ENCODE measurements at places on chromosomes 3 and 15.

- no peak for DNase-seq
Observed at GRCh38 chr3:24006-24405, 172.6 kb upstream of the CHL1 start.

- DNase-seq, result no peak
Observed at GRCh38 chr3:127764301-127764700, 58.0 kb downstream of the MGLL start.

DNA sequence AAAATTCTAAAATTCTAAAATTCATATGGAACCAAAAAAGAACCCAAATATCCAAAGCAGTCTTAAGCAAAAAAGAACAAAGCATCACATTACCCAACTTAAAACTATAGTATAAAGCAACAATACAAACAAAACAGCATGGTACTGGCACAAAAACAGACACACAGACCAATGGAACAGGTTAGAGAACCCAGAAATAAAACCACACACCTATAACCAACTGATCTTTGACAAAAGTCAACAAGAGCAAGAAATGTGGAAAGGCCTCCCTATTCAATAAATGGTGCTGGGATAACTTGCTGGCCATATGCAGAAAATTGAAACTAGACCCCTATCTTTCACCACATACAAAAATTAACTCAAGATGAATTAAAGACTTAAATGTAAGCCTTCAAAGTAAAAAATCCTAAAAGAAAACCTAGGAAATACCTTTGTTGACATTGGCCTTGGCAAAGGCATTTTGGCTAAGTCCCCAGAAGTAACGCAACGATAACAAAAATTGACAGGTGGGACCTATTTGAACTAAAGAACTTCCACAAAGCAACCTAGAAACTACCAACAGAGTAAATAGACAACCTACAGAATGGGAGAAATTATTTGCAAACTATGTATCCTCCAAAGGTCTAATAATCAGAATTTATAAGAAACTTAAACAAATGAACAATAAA is 56.9 kb downstream of the TTBK2 start:
- no peak for DNase-seq

DNA sequence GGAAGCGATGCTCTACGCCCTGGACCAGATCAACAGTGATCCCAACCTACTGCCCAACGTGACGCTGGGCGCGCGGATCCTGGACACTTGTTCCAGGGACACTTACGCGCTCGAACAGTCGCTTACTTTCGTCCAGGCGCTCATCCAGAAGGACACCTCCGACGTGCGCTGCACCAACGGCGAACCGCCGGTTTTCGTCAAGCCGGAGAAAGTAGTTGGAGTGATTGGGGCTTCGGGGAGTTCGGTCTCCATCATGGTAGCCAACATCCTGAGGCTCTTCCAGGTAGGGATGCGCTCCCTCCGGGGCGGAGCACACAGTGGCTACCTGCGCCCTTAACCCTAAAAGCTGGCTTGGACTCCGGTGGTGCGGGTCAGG is 698 bp downstream of the GRM7 start:
- DNase-seq, result no peak

DNA sequence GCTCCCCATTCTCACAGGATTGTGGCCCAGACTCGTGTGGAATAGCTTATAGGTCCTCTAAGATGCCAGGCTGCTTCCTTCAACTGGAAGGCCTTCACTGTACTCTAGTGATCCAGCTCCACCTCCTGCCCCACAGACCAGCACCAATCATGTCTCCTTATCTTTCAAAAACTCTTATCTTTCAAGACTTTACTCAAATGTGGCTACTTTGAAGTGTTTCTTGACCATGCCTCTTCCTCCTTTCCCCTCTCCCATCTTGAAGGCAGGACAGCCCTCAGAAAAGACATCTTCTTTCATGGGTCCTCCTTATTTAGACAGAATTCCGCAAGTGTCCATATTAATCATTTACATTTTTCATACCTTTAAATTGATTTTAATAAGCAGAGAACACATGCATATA is 142.3 kb downstream of the CHST2 start:
- no peak for DNase-seq

GRCh38 chr3:99175276-99175812 is 273.8 kb upstream of the DCBLD2 start:
- no peak for DNase-seq

Data from AG04449 (cell line).